NCI-H524 (cell line): ENCODE measurements at places on chromosomes 1 and 21.

GRCh38 chr1:1528301-1529267 is 11.8 kb downstream of the TMEM240 start:
- DNase-seq = no peak

- no peak for DNase-seq
These were observed 14.7 kb upstream of the OR2T27 start for GRCh38 chr1:248670003-248670402.

GRCh38 chr1:50502147-50502546 is 78.9 kb upstream of the DMRTA2 start:
- DNase-seq = no peak

DNA sequence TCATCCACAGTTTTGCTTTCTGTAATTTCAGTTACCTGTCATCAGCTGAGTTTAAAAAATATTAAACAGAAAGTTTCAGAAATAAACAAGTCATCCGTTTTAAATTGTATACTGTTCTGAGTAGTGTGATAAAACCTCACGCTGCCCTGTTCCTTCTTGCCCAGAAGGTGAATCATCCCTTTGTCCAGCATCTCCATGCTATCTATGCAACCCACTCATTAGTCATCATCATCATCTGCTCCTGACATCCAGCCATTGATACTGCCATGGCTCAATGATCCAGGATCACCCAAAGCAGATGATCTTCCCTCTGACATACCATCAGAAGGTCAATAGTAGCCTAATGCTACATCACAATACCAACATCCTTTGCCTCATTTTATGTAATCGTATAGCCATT is 198.3 kb downstream of the SLC44A5 start:
- DNase-seq = no peak

- DNase-seq = no peak
These were observed 26.5 kb upstream of the PIGV start for GRCh38 chr1:26761217-26761616.

- no peak for DNase-seq
These were observed at the start of gene CD1C for GRCh38 chr1:158289811-158290210. CD1C (plus strand) TSS chr1:158289923; CDS start chr1:158290065, 142 bp downstream.

GRCh38 chr1:183089025-183089639 is 65.9 kb downstream of the LAMC1 start:
- DNase-seq = no peak

GRCh38 chr1:11707621-11708276 is 16.2 kb downstream of the DRAXIN start:
- peak; percentile 93 for DNase-seq

DNA sequence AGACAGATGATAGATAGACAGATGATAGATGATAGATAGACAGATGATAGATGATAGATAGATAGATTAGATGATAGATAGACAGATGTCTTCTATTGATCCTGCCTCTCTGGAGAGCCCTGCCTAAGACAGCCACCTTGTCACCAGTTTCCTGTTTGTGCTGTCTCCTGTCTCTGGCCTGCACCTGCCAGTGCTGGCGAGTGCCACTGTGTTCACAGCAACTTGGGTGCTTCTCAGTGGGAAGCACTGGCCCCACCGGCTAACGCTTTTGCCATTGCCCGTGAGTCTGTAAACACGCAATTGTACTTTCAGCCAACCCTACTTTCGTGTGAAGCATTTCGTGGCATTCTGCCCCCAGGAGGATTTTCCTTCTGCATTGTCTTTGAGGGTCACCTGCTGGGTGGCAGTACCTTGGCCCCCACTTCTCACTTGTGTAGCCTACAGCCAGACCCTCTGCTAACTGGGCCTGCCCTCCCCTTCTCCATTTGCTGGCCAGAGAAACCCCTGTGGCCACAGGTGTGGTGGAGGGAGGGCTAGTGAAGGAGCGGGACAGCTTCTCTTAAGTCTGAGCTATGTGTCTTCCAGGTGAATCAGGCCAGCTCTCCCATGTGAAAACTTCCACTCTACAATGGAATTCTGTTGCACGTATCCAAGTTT is 23.4 kb upstream of the PDE9A start:
- no peak for DNase-seq

DNA sequence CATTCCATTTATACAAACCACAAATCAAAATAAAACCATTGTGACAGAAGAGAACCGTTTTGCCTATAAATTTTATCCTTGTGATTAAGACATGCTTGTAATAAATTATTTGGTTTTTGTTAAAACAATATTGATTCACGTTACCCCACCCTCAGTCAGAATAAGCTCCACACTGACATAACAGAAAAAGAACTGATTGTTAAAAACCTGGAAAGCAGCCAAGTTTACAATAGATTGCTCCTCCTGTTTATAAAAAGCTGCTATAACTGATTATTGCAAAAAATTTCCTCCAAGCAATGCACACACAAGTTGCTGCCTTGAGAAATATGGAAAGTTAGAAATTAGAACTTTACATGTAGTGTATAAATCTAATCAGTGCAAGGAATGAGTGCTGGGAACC is 263.5 kb downstream of the SETD4 start:
- no peak for DNase-seq

DNA sequence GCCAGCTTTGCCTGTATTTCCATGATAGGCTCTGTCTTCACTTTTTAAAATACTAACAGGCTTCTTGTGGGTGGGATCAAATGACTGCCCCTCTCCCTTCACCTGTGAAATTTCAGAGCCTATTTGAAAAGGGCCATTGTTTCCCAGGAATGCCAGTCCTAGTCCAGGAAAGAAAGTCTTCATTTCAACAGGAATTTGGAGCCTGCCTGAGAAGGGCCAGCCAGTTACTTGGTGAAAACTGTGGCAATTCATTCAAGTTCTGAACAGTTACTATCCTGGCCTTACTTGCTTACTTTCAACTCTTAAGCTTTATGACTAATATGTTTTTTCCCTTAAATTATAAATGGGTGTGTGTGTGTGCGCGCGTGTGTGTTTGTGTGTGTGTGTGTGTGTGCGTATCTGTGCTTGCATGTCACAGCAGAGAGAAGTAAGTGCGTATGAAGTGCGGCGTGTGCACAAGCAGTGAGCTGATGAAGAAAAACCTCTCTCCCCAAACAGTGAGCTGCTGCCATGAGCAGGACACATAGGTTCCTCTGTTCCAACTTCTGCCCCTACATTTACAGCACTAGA is 67.5 kb upstream of the RNPC3 start:
- DNase-seq = no peak

DNA sequence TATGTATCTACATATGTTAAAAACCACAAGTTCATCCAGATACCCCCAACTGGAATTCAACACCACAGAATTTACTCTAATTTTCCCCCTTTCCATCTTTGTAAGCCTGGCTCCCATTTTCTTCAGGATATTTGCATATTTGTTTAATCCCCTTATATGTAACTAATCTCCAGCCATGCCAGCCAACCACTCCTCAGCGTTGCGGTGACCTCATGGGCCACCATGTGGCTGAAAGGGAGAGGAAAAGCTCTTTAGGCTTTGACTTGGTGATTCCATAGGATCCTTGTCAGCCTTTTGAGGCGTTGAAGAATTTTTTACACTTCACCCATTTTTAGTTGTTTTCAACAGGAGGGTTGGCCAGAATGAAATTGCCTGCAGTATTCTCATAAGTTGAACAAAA is 10.0 kb downstream of the CLDN19 start:
- DNase-seq = peak; percentile 44

GRCh38 chr1:186212568-186213224 is 162.4 kb downstream of the TPR start:
- peak; percentile 76 for DNase-seq

- no peak for DNase-seq
These were observed 7.2 kb upstream of the HHAT start for GRCh38 chr1:210321552-210321951.

GRCh38 chr1:30358500-30358899 is 364.9 kb downstream of the MATN1 start:
- DNase-seq = no peak

- DNase-seq = peak; percentile 12
These were observed 41.6 kb upstream of the LRIG2 start for GRCh38 chr1:113031171-113031933.

GRCh38 chr1:183821889-183822611 is 17.1 kb downstream of the RGL1 start:
- DNase-seq = no peak

DNA sequence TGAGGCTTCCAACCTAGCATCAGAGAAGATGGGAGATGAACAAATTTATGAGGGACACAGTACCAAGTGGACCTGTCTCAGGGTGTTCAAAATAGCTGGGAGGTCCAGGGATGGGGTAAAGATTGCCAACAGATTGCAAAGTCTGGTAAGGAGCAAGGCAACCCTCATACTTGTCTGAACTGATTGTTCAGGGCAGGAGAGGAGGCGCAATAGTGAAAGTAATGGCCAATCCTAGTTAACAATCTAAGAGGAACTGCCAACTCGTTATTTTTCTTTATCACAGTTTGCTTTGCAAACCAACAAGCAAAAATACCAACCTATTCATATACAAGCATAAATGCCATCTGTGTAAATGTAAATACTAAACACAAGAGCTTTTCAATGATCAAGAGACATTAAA is 78.4 kb upstream of the S1PR1 start:
- no peak for DNase-seq

DNA sequence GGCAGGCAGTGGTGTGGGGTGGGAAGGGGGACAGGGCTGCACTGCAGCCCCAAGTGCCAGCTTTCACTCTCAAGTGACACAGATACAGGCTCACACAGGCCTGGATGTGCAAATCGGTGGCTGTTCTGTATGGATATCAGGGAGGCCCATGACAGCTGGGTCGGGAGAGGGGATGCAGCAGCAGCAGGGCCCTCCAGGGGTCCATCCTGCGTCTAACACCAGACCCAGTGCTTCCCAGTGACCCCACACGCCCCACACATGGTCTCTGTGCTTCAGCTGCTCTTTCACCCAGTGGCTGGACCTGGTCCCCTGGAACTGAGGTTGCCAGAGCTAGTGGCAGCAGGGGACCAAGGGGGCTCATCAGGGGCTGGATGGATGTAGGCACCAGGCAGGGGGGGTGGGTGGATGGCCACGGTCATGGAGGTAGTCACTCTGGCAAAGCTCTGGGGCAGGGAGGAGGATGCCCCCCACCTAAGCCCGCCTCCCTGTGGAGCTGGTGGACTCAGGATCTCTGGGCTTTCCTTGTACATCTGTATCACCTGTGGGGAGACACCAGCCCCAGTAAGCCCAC is 13.9 kb downstream of the BTBD19 start:
- DNase-seq = no peak

DNA sequence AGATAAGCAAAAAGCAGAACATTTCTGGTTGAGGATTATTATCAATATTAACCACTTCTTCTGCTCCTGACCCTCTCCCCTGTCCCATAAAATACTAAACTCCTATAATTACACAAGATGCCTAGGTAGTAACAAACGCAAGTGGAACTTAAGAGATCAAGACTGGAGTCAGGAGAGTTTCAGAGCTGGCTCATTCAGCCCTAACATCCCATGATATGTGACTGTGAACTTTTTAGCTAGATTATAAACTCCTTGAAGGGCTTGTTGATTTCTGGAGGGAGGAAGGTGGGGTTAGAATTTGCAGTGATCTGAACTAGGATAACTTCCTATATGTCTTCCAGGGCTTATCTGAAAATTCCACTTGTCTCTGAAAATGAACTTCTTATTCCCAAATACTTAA is 130.6 kb downstream of the TGFB2 start:
- DNase-seq = no peak

DNA sequence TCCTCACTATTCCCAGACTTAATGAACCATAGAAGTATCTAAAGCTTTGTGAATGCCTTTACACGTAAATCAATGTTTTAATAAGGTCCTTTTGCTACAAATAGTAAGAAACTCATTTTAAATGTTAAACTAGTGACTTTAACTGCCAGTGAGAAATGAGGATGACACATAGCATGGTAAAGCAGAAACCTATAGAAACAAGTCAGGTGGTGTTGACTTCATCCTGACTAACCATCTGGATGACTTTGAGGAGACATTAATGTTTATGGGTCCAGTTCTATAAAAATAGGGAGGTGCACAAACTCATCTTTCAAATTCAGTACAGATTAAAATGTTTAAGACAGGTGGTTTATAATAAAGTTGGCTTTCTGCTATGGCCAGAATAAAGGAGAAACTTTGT is 85.4 kb downstream of the COLGALT2 start:
- no peak for DNase-seq

DNA sequence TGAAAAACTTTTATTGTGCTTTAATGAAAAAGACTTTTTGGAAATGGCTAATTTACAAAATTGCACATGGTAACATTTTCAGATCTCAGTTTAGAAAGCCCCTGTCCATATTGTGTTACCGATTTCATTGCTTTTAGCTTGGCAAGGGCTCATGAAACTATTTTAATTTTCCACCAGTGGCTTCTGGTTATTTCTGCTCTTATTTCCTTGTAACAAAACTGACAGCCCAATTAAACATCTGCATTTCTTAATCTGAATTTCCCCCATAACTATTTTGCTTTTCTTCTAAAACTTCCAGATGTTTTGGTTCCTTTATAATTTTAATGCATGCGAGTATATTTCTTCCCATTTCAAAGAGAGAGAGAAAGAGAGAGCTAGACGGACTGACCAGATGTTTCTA is 264.8 kb downstream of the PTPRC start:
- no peak for DNase-seq

GRCh38 chr1:97925151-97925550 is 4.3 kb upstream of the DPYD start:
- DNase-seq = peak; percentile 85

DNA sequence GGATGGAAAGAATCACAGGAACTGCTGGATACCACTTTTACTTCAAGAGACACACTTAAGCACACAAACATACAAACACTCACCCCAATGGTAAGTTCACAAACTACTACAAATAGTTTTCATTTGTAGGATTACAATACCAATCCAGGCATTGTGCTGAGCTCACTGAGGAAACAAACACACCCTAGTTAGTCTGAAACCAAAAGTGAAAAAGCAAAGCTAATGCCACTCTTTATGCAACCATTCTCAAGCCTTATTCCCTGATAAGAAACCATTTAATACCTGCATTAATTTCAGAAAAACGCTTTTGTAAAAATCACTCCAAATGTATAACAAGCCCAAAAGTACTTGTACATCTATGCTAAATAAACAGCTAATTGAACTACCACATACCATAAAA is 38.3 kb downstream of the RNF115 start:
- DNase-seq = no peak

DNA sequence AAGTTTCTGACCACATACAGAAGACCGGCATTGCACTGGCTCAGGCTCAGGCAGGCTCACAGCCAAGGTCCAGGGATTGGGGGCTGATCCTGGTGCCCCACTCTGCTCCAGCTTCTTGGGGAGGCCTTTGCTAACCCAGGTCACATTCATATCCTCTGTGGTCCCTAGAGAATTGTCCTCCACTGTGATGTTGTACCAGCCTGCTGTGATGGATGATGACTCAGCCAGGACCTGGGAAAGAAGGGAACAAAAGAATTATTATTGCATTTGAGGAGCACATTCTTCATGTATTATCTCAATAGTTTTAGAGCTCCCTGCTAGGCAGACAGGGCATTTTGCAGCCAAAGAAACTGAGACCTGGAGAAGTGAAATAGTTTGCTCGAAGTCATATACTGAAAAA is 114.3 kb upstream of the ETV3 start:
- DNase-seq = no peak
